ENCODE measurements at places on chromosomes 11 and 22.
A peak's percentile ranks its signal among the peaks of the same experiment; 100 is the strongest.

DNA sequence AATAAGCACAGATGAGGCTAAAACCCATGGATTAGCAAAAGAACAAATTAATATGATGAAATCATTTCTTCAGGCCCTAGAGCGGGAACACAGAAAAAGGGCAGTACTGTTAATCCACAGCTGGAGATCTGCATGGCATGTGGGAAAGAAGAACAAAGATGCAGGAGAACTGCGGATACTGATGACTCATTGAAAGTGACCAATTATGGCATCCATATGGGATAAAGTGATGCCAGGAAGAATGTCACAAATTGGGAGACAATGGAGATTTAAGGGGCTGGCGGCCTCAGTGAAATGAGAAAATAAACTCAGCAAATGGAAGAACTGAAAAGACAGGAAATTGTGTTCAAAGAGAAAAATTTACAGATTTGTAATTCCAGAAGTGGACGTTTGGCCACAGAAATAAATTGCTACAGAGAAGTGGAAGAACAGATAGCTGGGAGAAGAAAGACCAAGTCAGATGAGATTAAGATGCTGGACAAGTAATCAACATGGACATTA lies 39.4 kb downstream of the SIK3 start:
- peak; percentile 82 for DNase-seq

DNA sequence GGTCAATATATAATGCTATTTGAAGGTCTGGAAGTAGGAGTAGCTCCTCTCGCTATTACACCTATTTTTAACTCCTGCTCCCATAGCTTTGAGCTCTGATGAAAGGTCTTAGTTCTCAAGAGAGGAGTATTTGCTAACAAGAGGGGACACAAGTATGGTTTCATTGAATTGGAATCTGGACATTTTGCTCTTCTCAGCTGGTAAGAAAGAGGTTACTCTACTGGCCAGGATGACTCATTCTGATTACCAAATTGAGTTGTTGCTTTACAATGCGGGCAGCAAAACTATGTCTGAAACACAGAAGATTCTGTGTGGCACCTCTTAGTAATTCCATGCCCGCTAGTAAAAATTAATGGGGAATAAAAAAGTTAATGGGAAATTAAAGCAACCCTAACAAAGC lies 63.6 kb upstream of the EP300 start:
- DNase-seq: peak; percentile 82

- DNase-seq: no peak
These were observed 25.8 kb upstream of the KCNQ1OT1 start for GRCh38 chr11:2725368-2726300.

DNA sequence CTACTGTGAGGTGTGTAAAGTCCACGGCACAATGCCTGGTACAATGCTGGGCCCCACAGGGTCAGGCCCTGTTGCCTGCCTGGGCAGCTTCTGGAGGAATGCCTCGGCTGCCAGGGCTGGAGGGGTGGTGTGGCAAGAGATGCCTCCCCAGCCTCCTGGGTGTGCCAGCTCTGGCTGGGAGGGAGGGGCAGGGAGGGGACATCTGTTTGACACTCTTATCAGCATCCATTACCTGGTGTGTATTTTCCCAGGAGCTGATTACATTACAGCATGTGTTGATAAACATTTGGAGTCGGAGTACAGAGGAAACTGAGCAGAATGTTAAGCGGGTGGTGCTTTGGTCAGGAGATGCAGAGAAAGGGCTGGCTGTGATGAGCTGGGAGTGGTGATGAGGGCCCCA lies 11.0 kb upstream of the NECTIN1 start:
- DNase-seq: no peak

DNA sequence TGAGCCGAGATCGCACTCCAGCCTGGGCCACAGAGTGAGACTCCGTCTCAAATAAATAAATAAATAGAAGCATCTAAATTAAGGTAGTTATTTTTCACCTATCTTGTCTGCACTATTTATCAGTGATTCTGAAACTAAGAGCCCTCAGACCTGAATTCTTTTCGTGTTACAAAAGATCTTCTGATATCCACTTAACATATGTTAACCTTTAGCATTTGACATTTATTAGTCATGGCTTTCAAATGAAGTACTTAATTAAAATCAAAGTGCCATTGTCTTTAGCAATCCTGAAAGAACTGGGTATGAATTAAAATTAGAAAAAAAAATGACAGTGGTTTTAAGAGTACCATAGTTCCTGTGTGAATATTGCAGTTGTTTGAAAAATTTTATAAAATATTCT lies 99.1 kb upstream of the TIMP3 start:
- no peak for DNase-seq

DNA sequence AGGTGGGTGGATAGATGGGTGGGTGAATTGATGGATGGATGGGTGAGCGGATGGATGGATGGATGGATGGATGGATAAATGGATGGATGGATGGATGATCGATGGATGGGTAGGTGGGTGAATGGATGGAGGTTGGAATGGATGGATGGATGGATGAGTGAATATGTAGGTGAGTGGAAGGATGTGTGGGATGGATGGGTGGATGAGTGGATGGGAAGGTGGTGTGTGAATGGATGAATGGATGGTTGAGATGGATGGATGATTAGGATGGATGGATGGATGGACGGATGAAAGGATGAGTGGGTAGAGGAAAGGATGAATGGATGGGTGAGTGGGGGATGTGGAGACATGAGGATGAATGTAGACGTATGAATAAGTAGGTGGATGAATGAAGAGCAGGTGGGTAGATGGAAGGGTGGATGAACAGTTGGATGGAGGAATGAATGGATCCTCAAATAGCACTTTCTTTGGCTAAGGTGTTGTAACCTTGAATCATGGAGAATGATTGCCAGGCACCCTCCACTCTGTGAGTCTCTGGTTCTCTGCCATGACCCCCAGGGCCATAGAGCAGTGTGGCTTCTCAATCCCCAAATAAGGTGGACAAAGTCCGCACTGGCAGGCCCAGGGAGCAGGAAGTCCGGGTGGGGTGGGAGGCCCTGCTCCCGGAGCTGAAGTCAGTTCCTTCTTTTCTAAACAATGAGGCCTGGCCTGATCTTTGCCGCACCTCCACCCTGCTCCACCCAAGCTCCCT lies 36.9 kb downstream of the IGF2 start:
- DNase-seq: no peak

DNA sequence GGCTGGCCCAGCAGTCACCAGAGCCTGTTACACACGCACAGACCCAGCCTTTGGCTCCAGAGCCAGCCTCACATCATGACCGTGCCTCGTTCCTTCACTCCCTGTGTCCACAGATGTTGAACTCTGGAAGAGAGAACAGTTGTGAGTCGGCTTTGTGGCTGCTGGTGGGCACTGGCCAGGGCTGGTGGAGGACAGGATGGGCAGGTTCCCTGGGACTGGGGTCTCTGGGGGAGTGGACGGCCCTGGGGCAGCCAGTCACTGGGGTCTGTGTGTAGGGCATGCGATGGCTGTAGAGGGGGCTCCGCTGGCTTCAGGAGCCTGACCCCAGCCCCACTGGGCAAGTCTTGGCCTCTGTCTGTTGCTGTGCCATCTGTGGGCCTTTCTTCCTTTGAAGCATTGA lies 1070.1 kb downstream of the BRD1 start:
- no peak for DNase-seq

- DNase-seq: no peak
These were observed 3.5 kb downstream of the SLC25A18 start for GRCh38 chr22:17566776-17567175.

DNA sequence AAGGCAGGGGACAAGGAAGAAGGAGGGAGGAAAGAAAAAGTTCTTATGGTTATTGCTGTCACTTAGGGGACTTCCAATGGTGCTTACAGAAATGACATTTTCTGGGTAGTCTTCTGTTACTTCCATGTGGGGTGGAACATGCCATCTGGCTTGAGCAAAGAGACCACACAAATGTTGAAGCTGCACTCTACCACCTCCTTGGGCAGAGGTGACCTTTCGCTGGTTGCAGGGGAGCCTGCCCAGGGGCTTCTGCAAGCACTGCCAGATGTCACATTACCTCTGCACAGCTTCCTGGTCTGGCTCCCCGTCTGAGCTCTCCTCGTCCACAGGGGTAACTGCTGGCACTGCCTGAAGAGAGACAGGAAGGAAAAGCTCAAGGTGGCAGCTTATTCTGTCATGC lies 32.6 kb upstream of the APOA1 start:
- DNase-seq: no peak

DNA sequence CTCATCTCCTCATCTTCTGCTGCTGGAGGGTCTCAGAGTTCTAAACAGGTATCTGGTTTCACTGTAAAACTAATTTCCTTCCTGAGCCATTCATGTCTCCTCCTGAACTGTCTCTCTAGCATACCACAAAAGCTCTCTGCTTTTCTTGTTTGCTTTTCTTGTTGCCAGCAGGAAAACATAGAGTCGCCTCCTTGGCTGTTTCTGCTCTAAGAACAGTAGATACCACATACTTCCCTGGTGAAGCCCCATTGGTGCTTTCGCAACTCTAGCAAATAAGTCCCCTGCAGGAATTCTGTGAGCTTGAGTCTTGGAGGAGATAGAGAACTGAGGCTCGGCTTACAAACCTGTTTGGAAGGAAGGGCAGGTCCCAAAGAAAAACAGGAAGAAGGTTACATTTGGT lies 7.0 kb downstream of the DIXDC1 start:
- DNase-seq: peak; percentile 85

GRCh38 chr22:50225200-50225969 lies 19.4 kb downstream of the TUBGCP6 start:
- DNase-seq: no peak

GRCh38 chr11:57496109-57496820 lies 19.2 kb downstream of the SLC43A1 start:
- no peak for DNase-seq

DNA sequence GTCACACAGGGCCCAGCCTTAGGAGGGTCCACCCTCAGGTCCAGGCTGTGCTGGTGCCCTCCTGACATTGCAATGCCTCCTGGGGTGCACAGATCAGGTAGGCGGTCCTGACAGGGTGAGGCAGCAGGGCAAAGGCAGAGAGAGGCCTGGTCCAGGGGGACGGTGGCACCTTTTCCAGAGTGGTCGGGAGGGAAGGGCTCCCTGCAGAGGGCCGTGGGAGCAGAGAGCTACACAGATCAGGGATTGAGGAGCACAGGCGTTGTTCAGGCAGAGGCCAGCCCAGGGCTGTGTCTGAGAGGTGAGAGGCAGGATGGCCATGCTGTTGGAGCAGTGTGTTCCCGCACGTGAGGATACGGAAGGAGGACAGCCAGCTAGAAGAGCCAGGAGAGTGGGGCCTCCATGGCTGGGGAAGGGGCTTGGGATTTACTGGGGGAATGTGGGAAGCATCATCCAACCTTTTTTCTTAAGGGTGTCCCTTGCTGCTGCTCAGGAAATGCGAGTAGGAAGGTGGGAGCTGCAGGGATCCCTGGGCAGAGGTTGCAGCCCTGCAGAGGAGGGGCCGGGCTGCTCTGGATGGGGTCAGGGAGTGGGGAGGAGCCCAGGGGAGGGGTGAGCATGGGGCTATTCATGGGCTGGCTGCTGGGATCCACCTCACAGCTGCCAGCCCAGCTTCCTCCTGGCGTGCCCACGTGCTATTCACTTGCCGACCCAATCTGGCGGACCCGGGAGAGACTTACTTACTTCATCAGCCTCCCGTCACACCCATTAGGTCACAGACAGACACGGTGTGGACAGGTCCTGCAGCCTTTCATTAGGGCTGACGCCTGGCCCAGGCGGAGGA lies 1516.4 kb downstream of the TBC1D22A start:
- no peak for DNase-seq

GRCh38 chr11:47394322-47395222 lies 13.8 kb upstream of the SLC39A13 start:
- peak; percentile 35 for DNase-seq

DNA sequence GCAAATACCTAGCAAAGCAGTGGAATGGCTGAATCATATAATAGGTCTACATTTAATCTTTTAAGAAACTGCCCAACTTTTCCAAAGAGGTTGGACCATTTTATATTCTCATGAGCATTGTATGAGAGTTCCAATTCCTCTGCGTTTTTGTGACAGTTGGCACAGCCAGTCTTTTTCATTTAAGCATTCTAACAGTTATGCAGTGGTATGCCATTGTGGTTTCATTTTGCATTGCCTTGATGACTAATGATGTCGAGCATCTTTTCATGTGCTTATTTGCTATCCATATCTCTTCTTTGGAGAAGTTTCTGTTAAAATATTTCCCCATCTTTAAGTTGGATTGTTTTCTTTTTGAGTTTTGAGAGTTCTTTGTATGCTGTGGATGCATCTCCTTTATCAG lies 38.7 kb downstream of the EIF3F start:
- DNase-seq: peak; percentile 92

- DNase-seq: peak; percentile 65
These were observed 38.0 kb upstream of the TBCEL start for GRCh38 chr11:120985718-120986569.

GRCh38 chr11:130243816-130244215 lies 70.9 kb downstream of the ZBTB44 start:
- DNase-seq: no peak

DNA sequence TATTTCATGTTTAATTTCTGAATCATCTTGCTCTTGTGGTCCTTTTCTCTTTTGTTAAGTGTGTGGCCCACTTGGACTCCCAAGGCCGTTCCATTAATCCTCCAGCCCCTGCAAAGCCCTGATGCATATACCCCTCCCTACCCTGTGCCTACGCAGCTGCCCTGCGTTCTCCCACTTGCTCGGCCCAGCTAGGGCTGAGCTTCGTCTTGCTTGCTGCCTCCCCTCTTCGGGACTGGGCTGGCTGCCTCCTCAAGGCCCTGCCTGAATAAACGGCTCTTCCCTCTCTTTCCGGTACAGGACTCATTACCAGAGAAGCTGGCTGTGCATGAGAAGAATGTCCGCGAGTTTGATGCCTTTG lies 28.5 kb downstream of the ARHGAP1 start:
- DNase-seq: no peak

GRCh38 chr22:47837703-47838102 lies 1075.3 kb downstream of the TBC1D22A start:
- peak; percentile 30 for DNase-seq
